ENCODE measurements at places on chromosomes 7 and 10.

DNA sequence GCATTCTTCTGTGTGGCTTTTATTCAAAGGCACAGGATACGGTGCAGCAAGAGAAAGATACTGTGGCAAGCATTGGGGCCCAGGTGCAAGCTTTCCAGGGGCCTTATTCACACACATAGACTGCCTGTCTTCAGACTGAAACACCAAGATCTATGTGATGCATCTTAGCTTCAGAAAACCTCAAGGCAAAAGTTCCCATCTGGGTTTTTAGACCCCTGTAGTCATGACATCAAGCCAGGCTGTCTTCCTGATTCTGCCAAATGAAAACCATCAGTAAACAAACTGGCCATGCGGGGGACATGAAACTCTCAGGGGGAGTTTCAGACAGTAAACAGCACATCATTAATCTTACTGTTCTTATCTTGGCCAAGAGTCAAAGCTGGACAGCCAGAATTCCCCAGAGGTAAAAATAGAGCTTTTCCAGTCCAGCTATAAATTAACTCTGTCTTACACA is 9.8 kb downstream of the AGBL3 start:
- DNase-seq: no peak

- DNase-seq: no peak
These were observed 125.0 kb downstream of the DNAJB6 start for GRCh38 chr7:157461573-157462418.

DNA sequence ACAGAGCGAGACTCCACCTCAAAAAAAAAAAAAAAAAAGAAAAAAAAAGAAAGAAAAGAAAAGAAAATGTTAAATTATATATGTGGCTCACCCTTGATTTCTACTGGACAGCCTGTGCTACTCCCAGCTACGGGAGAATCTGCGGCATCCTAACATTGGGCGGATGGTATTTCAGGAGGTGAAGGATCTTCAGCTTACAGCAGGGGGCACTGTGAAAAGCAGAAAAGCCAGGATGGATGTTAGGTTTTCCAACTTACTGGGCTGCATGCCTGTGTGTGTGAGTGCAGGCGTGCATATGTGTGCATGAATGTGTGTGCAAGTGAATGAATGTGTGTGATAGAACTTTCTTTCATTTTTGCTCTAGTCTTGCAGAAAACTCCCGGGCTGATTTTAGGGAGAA is 1066.5 kb downstream of the TYW1 start:
- no peak for DNase-seq

DNA sequence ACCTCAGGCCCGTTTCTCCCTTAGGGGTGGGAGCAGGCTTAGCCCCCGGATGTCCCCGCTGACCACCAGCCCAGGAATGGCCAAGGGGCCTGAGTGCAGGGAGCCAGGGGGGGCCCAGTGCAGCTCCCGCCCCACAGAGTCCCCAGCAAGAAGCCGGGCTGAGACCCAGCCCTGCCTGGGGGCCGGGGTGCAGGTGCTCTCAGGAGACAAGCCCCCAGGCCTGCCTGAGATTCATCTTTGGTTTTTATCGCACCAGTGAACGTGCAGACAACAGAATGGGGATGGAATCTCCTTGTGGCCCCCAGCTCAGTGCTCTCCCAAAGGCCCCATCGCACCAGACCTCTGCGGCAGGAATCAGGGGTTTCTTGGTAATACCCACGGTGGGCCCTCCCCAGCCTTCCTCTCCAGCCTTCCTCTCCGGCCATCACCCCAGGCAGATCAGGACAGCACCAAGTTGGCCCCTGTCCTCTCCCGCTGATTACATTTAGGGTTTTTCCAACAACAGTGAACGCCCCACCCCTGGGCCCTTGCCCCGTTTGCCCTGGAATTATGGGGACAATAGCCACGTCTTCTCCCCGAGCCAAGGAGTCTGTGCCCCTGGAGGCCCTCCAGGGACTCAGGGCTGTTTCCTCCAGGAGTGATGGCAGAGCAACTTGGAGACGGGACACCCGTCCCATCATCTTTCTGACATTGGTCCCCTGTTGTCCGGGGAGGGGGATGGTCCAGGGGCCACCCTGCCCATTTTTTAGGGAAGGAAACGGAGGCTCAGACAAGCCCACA is 22.4 kb downstream of the ADAP1 start:
- no peak for DNase-seq

GRCh38 chr10:2623675-2624274 is 443.6 kb upstream of the PFKP start:
- DNase-seq: no peak

DNA sequence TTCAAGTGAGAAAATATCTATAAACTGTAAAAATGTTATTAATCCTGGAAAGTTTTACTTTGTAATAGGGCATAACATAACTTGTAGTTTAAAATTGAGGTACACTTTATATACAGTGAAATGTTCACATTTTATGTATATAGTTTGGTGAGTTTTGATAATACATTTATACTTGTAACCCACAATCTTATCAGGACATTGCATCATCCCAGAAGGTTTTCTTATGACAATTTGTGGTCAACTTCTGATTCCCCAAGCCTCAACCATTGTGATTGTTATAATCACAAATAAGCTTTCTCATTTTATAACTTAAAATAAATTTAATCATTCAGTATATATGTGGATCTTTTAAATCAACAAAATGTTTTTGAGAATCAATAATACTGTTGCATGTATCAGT is 151.1 kb downstream of the TFPI2 start:
- no peak for DNase-seq

- DNase-seq: no peak
These were observed 669.4 kb downstream of the PARD3 start for GRCh38 chr10:34145715-34146114.

DNA sequence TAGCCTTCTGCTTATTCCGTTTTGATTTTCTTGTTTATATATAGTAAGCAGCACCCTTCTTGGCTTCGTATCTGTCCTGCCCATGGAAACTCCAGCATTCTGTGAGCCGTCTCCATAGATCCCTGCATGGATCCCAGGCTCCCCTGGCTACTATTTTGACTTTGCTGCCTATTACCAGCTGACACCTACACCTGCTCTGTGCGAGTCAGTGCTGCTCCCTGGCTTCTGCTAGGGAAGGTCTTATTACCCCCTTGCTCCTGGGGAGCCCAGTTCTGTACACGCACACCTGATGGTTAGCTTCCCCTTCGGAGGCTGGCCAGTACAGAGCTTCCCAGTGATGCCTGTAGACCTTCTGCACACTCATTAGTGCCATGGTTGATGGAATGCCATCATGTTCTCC is 35.4 kb downstream of the NACAD start:
- no peak for DNase-seq

DNA sequence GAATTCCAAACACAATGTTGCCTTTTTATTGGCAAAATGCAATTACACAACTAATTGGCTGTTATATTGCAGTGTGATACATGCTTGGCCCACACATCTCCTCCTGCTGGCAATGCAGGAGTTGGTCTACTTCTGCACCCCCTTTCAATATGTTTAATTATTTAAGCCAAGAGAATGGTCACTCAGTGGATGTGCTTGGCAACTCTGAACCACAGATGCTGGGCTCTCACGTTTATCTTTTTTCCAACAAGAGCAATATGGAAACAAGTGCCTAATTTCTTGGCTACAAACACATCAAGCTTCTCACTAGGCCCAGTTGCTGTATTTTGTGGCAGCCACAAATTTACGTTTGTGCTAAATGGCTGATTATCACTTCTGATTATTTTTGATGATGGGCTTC is 1149.2 kb upstream of the CELF2 start:
- DNase-seq: no peak

GRCh38 chr7:156017916-156018700 is 205.8 kb upstream of the SHH start:
- no peak for DNase-seq

GRCh38 chr7:103680161-103681144 is 234.4 kb upstream of the SLC26A5 start:
- DNase-seq: no peak

DNA sequence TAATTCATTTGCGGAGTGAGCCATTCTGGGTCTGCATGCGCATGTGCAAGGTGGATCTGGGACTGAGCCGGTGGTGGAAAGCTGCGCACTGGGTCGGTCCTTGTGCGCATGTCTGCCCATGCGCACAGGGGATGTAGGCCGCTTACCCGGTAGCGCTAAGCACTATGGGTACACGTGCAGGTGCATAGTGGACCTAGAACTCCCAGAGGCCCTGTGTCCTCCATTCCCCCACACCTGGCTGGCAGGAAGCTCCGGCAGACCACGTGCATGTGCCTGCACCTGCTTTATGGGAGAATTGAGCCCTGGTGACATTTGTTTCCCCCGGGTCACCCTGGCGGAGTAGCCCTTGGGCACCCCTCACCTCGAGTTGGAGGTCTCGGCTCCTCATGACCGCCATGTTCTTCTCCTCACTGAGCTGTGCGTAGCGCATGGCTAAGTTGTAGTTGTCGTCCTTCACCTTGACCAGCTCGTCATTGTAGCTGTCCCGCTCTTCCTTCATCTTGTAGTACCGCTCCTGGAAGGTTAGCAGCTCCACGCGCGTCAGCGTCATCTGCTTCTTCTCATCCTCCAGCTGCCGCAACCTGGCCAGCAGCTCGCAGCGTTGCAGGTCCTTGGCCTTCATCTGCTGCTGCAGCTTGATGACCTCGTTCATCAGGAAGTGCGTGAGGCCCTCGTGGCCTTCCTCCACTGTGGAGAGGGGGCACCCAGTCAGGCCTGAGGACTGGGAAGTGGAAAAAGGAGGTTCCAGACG is 99.6 kb downstream of the CARD11 start:
- no peak for DNase-seq

All from stimulated activated CD4-positive, alpha-beta T cell treated with anti-CD3 and anti-CD28 coated beads, Interleukin-1b, Interleukin-23, amount 100 ng/mL, for 48 hours (primary cell).